Stimulated activated CD4-positive, alpha-beta T cell treated with anti-CD3 and anti-CD28 coated beads, Interleukin-15, amount 100 ng/mL, for 24 hours (primary cell): ENCODE measurements at places on chromosomes 11 and 22.

GRCh38 chr11:1845095-1845429, 6.3 kb downstream of the TNNI2 start:
- no peak for DNase-seq

DNA sequence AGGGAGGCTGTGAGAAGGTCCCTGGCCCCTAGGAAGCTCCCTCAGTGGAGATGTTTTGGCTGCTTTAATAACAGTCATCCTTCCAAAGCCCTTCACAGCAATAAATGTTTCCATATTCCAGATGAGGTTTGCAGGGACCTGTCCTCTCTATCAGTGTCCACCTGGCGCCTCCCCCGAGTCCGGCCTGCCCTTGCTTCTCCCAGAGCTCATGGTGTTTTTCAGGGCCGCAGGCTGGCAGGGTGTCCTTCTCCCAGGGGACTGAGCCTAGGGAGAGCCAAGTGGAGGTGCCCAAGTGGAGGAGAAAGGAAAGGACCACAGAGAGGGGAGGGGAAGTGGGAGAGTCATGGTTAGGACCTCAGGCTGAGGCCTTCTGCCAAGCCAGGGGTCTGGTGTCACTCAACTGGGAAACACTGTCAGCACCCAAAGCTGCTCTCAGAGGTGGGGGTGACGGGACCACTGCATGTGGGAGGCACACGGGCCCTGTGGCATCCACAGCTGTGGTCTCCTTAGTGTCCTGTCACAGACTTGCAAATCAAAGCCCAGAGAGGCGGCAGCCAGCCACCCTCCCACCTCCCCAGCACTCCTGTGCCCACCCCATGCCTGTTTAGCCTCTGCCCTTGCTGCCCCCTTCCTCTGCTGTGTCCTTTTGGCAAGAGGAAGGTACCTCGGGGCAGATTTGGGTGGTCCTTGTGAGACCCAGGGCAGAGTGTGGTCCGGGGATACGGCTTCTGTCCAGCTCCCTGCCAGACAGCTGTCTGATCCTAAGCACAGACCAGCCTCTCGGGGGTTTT, 6.4 kb downstream of the DERL3 start:
- no peak for DNase-seq

- DNase-seq, result no peak
Measured at GRCh38 chr11:1845561-1846452, 7.0 kb downstream of the TNNI2 start.

- no peak for DNase-seq
Measured at GRCh38 chr11:113992459-113993110, 17.7 kb downstream of the HTR3A start.

- DNase-seq, result no peak
Measured at GRCh38 chr11:129704831-129705230, 110.8 kb upstream of the TMEM45B start.

GRCh38 chr11:134527382-134528243, 115.6 kb upstream of the B3GAT1 start:
- no peak for DNase-seq
